ENCODE measurements at places on chromosomes 5 and 9. TPM values are rescaled to one million over a fixed set of nuclear protein-coding genes. Genes with fewer than 3 reads are reported as not detected.

The PCDHGA4 gene
- 0.57 TPM for total RNA-seq

DNA sequence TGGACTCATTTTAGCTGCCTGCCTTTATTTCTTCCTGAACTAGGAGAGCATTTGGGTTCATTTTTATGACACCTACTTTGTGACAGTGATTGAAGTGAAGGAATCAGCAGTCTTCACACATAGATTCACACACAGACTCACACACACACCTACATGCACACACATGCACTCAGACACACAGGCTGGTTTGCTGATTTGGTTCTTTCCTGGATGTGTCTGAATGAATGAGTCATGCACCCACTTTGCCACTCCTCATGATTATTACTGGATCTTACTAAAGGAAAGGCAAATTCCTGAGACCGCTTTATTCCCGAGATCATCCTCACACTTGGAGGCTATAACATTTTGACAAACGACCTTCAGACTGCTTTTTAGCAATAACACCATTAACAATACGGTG, 529.5 kb downstream of the AGTPBP1 start:
- no peak for DNase-seq

The OR1J2 gene
- total RNA-seq = not detected

The COL15A1 gene
- not detected for total RNA-seq

The BTNL8 gene
- 0.18 TPM for total RNA-seq

DNA sequence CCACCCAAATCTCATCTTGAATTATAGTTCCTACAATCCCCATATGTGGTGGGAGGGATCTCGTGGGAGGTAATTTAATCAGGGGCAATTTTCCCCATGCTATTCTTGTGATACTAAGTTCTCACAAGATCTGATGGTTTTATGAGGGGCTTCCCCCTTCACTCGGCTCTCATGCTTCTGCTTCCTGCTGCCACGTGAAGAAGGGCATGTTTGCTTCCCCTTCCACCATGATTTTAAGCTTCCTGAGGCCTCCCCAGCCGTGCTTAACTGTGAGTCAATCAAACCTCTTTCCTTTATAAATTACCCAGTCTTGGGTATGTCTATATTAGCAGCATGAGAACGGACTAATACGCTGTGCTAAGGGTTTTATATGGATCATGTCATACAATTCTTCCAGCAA, 72.3 kb downstream of the TLE4 start:
- DNase-seq = no peak

- DNase-seq = no peak
Measured at GRCh38 chr9:35967042-35967441, 9.1 kb upstream of the OR2S2 start.
